ENCODE measurements at places on chromosomes 7 and 10. TPM values are rescaled to one million over a fixed set of nuclear protein-coding genes. Genes with fewer than 3 reads are reported as not detected.

JCAD gene
- not detected for total RNA-seq

TLX1 gene
- not detected for total RNA-seq

GRCh38 chr10:121615836-121616235, 17.6 kb upstream of the FGFR2 start:
- DNase-seq = no peak

- DNase-seq = no peak
Measured at GRCh38 chr10:118307859-118308258, 34.3 kb downstream of the FAM204A start.

DNA sequence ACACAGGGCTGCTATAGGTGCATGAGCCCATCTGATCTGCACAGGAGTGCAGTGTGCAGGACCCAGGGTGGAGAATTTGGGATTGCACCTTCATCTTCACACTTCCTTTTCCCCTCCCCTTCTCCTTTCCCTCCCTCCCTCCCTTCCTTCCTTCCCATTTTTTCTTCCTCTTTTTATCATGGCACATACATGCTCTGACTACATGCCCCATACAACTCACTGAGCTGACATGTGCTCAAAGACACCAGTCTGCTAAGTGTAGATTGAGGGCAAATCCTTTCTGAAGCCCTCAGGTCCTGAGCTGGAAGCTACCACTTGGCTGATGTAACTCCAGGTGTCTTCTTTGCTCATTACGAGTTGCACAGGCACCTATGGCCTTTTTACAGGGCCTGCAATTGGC, 365.3 kb upstream of the ZNF32 start:
- no peak for DNase-seq

Measured in CD4-positive, alpha-beta memory T cell (primary cell).